NCI-H1417 treated with DMSO at 0.1 percent for 48 hours (cell line): ENCODE measurements at places on chromosomes 16 and 17.

- no peak for DNase-seq
Observed at GRCh38 chr17:72409405-72410002, 288.7 kb downstream of the SOX9 start.

- no peak for DNase-seq
Observed at GRCh38 chr17:28527181-28527681, 21.1 kb downstream of the FOXN1 start.

GRCh38 chr16:70529051-70529777, 5.6 kb downstream of the SF3B3 start:
- DNase-seq = no peak

- no peak for DNase-seq
Observed at GRCh38 chr17:19270704-19271611, 33.8 kb downstream of the EPN2 start.

DNA sequence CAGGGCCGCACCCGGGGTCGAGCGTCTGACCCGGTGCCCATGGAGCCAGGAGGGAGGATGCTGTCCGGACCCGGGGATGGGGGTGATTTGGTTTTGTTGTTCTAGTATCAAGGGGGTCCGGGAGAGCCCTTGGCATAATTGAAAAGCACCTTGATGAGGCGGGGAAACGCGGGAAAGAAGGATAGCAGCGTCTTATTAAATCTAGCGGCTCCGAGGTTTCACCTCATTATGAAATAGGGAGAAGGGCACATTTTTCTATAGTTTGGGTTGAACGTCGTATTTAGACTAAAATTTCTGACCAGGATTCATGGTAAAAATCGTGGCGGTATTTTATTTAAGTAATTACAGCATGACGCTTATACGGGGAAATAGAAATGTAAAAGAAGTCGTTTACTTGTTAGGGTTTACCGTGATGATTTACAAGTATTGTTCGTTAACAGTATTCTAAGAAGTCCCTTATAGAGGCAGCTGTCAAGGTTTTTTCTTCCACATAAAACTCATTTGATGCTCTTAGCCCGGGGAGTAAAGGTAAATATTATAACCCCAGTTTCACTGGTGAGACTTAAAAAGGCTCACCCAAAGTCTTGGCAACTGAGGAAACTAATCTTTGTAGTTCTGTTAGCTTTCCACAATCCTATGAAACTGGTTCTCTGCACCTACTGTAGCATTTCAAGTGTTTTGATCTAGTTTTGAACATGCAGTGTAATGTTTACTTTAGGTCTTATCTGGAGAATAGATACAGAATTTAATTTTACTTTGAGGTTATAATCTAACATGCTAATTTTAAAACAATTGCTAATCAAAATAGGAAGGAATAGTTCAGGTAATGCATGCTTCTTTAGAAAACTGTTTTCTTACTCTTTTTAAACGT, 756 bp downstream of the LUC7L3 start:
- no peak for DNase-seq

GRCh38 chr17:72487731-72488494, 367.1 kb downstream of the SOX9 start:
- DNase-seq = no peak

DNA sequence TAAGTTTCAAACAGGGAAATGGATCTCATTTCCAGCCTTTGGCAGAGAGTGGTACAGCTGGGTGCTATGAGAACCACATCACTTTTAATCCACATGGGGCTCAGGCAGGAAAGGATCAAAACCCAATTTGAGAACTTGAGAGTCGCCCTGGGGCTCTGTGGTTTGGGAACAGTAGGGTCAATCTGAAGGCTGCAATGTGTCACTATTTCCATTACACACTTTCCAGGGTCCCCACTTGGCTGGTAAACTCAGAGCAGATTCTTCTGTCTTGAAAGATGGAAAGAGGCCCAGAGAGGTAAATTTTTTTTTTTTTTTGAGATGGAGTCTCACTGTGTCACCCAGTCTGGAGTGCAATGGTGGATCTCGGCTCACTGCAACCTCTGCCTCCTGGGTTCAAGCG, 6.7 kb upstream of the HIGD1B start:
- DNase-seq = no peak

DNA sequence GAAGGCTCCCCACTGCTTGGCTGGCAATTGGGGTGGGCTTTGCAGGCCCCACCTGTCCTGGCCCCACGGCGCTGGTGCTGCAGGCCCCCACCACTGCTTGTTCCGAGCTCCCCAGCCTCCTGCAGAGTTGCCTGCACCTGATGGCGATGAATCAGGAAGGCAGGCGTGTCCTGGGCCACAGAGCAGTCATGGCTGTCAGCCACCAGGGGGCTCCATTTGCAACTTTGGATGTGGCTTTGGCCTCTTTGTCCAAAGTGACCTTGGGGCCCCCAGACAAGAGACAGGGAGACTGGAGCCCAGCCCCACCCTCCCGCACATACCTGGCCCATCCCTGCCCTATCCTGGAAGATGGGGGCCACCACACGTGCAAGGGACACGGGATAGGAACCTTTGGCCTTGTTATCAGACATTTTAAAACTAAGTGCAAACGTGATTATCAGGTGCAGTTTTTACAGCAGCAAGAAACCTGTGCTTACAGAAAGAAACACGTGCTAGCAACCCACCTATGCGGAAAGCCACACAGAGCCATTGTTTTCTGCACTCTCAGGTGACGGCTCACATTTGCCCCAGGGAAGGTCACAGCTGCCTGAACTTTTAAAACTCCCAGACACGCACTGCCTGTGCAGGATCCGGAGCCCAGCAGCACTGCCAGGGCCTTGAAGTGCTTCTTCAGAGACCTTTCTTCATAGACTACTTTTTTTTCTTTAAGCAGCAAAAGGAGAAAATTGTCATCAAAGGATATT, at the start of gene DNASE1:
Gene DNASE1, plus strand, starts transcription at position 443 of the 743 bp plus-strand sequence. CDS start 683 bp downstream, outside the sequence.
- no peak for DNase-seq

DNA sequence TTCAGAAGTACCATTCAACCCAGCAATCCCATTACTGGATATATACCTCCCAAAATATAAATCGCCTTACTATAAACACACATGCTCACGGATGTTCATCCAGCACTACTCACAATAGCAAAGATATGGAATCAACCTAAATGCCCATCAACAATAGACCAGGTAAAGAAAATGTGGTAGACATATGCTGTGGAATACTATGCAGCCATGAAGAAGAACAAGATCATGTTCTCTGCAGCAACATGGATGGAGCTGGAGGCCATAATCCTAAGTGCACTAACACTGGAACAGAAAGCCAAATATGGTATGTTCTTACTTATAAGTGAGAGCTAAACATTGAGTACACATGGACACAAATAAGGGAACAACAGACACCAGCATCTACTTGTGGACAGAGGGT, 7.8 kb downstream of the ALOX15 start:
- no peak for DNase-seq

GRCh38 chr16:75238132-75238852, 13.1 kb downstream of the BCAR1 start:
- no peak for DNase-seq

- DNase-seq = no peak
Observed at GRCh38 chr17:43572368-43572980, 26.3 kb upstream of the ETV4 start.

GRCh38 chr16:47063011-47063724, 80.6 kb downstream of the NETO2 start:
- DNase-seq = no peak

- no peak for DNase-seq
Observed at GRCh38 chr16:74844041-74844980, 69.7 kb upstream of the FA2H start.

- DNase-seq = no peak
Observed at GRCh38 chr16:55207693-55208428, 116.1 kb upstream of the IRX6 start.

GRCh38 chr16:620700-621525, 9.9 kb upstream of the WFIKKN1 start:
- no peak for DNase-seq

- DNase-seq = no peak
Observed at GRCh38 chr16:86575095-86575685, 3.2 kb upstream of the FOXL1 start.

DNA sequence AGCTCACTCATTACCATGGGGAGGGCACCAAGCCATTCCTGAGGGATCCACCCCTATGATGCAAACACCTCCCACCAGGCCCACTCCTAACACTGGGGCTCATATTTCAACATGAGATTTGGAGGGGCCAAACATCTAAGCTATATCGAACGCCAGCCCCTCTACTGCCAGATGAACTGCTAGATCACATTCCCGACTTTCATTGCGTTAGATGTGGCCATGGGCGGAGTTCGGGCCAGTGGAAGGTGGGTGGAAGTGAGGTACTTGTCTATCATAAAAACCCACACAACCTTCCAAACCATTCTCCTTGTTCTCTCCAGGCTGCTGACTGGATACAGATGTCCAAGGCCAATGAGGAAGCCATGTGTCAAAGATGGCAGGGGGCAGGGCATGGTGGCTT, 27.0 kb upstream of the ANKRD40CL start:
- DNase-seq = no peak

DNA sequence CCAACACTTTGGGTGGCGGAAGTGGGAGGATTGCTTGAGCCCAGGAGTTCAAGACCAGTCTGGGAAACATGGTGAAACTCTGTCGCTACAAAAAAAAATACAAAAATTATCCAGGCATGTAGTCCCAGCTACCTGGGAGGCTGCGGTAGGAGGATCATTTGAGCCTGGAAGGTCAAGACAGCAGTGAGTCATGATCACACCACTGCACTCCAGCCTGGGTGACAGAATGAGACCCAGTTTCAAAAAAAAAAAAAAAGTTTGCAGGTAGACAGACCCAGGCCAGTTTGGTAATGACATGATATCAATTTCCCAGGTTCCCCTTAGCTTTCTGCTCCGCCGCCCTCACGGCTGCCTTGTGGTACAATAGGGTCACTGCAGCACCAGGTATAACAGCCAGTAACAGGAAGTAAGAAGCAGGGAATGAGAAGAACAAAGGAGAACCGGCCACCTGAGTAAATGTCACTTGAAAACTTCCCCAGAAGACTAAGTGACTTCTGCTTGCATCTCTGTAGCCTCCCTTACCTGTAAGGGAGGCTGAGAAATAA, 201.2 kb upstream of the HSBP1 start:
- no peak for DNase-seq

DNA sequence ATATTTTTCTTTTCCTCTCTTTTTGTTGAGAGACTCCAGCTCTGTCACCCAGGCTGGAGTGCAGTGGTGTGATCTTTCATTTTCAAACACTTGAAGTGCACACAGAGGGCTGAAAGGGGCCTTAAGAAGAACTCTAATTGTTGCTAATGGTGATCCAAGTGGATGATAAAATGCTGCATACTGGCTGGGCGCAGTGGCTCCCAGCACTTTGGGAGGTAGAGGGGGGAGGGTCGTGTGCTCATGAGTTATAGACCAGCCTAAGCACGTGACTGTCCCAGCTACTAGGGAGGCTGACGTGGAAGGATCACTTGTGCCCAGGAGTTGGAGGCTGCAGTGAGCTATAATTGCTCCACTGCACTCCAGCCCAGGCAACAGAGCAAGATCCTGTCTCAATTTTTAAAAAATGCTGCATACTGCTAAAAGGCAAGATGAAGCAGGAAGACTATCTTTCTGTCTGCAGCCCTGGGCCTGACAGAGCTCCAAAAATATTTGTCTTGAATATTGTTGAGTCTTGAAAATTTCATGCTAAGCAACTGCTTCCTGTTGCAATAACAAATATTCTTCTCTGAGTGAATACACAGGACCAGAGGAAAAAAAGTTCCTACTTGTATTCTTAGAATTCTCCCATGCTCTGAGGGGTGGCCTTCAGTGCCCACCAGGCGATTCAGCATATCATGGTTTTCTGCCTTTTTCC, 63.7 kb upstream of the AKTIP start:
- DNase-seq = no peak

GRCh38 chr17:5291683-5292350, 9.7 kb downstream of the RABEP1 start:
- no peak for DNase-seq

DNA sequence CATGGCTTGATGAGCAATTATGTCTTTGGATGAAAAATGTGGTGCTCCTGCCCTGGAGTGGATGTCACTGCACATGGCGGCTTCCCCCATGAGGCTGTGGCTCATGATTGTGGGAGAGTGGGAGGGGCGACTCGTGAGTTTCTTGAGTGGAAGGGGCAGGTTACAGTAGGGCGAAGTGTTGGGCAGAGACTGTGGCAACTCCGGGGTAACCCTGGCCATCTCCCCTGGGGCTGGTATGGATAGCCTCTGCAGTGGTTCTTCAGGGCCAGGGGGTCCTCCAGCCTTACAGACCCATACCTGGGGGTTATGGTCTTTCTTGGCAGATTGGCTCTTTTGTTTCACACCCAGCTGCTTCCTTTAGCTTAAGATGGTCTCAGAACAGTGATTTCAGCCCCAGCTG, 1.3 kb upstream of the TNS4 start:
- no peak for DNase-seq

DNA sequence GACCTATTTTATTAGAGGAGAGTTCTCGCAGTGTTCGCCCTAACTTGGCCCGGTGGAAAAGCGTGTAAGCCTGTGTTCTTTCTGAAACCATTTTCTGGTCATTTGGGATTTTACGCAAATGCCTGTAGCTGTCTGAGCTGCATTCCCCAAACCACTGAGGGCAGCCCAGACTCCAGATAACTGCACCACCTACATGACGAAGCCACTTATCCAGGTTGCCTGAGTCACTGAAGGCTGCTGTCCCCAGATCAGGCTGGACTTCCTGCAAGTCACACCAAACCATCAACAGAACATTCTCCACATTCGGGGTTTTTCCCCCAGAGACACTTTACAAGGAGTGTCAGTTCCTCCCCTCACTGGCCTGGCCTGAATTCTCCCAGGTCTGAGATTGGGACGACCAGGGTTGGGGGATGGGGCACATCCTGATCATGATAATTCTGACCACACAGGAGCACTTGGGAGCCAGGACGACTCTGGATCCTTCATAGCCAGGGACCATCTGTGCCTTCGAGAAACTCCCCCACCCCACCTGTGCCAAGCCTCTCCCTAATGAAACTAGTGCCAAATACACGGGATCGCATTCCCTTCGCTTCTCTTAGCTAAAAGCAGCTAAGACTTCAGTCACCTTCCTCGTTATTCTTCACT, 2.3 kb downstream of the RPRML start:
- DNase-seq = no peak

DNA sequence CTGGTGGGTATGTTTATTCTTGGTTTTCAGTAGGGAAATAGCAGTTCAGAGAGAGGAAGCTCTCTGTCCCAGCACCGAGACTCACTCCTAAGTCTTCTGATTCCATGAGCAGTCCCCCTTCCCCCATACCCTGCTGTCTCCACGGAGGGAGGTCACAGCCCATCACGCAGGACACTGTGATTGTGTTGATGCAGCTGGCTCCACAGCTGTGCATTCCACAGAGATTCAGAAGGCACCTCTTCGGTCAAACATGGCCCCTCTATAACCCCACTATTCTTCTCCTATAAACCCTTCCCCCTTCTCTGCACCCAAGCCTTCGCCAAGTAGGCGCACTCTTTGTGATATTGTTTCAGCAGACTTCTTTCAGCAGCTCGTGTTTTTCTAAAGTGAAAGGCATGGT, 104.3 kb upstream of the HLF start:
- no peak for DNase-seq

GRCh38 chr16:21989751-21990150, 11.2 kb downstream of the PDZD9 start:
- no peak for DNase-seq

- DNase-seq = no peak
Observed at GRCh38 chr17:13541032-13541480, 60.7 kb downstream of the HS3ST3A1 start.
